NCI-H748 treated with DMSO at 0.1 percent for 48 hours (cell line): ENCODE measurements at places on chromosomes 5 and 9.

DNA sequence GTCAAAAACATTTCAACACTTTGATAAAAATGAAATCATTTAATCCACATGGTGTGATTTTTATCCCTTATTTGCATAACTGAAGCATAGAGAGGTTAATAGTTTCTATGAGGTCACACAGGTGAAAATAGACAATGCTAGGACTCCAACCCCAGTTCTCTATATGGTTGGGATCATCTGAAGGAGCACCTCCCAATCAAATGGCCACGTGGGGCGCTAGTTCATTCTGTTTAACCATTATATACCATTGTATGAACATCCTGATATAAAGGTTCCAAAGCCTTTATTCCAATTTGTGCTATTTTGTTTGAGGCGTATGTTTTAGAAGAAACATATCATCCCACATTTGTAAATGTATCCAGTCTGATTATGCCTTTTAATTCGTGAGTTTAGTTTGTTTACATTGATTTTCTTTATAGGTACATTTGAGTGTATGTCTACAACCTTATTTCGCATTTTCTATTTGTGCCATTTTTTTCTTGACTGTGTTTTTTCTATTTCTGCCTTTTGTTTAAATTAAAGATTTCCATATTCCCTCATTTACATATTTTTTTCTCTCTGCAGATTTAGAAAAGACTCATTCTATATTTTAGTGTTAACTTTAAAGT, 1092.0 kb downstream of the MAT2B start:
- DNase-seq: no peak

DNA sequence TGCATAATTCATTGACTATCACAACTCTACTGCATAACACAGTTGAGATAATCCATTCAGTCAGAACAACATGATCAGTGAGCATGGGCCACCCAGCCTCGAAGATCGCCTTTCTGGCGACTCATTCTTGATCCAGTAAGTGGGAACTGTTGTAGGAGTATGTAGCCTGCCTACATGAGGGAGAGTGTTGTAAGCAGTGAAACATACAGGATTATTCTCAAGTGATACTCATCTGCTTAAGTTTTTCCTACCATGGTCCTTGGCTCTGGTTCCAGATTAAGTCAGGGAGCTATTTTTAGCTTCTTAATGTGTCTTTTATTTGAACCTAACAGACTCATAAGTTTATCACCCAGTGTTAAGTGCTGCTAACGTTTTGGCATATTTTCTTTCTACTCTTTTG, 44.0 kb downstream of the TNPO1 start:
- DNase-seq: no peak

DNA sequence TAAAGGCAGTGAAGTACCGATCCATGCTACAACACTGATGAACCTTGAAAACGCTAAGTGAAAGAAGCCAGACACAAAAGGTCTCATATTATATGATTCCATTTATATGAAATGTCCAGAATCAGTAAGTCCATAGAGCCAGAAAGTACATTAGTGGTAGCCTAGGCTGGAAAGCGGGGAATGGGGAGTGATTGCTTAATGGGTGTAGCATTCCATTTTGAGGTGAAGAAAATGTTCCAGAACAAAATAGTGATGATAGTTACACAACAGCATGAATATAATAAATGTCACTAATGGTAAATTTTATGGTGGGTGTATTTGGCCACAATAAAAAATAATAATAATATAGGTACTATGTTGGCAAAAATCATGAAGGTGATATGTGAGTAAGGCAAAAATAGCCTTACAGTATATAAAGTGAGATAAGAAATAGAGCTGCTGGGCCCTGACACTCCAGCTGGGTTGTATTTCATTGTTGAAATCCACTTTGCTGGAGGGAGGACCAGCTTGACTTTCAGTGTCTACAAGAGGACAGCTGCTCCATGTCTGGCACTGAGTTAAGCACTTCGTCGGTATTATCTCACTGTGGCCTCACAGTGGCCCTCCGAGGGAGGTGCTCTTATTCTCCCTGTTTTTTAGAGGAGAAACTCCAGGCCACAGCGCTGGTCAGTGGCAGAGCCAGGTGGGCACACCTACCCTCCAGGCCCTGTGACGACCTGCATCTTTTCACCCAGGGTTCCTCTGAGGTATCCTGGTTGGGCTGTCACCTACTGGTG, 22.4 kb upstream of the ANGPTL2 start:
- DNase-seq: no peak

- no peak for DNase-seq
These were observed 92.6 kb downstream of the OR2K2 start for GRCh38 chr9:111237447-111237846.

- DNase-seq: no peak
These were observed 28.0 kb downstream of the ERAP2 start for GRCh38 chr5:96904054-96904931.

DNA sequence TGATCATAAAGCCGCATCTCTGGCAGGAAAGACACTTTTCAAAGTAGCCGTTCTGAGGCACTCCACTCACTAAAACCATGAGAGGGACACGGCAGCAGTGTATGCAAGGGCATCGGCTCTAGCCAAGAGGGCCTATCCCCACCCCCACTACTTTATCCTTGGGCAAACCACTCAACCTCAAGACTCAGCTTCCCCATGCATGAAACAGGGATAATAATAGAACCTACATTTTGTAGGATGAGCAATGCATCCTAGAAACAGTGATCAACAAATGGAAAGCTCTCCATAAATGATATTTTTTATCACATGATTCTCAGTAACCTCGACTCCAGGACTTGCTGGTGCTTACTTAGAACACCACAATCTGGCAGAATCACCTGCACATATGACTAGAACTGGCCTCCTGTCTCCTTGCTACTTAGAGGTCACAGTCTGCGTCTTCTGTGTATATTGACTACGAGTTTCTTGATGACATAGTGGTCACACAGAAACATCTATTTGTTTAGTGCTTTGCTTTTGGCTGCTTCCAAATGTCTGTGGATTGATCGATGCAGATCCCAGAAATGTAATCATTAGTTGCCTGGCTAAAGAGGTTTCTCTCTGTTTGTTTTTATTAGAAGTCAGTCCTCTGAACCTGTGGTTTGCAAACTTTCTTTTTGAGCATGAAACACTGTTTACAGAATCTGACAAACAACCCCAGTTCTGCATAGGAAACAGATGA, 102.1 kb downstream of the LHFPL2 start:
- DNase-seq: no peak

DNA sequence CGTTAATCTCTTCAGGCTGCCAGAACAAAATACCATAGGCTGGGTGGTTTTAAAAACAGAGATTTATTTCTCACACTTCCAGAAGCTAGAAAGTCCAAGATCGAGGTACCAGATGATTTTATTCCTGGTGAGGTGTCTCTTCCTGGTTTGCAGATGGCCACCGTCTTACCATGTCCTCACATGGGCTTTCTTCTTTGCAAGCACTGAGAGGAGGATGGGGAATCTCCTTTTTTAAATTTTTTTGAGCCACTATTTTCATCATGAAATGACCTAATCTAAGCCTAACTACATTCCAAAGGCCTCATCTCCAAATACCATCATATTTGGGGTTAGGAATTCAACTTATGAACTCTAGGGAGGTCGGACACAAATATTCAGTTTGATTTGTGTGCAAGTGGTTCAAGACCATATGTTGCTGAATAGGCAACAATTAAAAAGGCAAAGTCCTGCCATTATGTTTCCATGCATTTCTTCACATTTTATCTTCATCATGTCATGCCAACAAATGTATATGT, 371.2 kb downstream of the CDH18 start:
- no peak for DNase-seq

- no peak for DNase-seq
These were observed 1.5 kb downstream of the TTC39B start for GRCh38 chr9:15305470-15305869.

GRCh38 chr9:88646539-88647300, 111.7 kb downstream of the NXNL2 start:
- DNase-seq: no peak

- DNase-seq: no peak
These were observed 7.6 kb downstream of the FYB1 start for GRCh38 chr5:39211773-39212172.

GRCh38 chr5:170225326-170226128, 7.3 kb upstream of the C5orf58 start:
- DNase-seq: peak; percentile 61

GRCh38 chr9:96871176-96871575, 16.9 kb upstream of the ZNF782 start:
- DNase-seq: no peak

DNA sequence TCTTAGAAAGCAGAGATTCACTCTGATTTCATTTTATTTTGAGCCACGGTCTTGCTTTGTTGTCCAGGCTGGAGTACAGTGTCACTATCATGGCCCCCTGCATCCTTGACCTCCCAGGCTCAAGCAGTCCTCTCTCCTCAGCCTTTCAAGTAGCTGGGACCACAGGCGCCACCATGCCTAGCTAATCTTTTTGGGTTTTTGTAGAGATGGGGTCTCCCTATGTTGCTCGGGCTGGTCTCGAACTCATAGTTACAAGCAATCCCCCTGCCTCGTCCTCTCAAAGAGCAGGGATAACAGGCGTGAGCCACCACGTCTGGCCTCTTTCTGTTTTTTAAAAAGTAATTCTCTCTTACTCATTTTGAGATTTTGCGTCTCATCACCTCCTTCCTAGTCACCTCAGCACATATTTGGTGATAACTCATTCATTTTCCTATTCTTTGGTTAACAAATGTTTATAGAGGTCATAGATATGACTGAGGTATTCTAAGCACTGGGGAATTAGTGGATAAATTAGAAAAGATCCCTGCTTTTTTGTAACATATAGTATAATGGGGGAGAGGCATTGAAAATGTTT, 10.8 kb upstream of the DCP2 start:
- DNase-seq: no peak

- no peak for DNase-seq
These were observed 83.5 kb upstream of the RIOK2 start for GRCh38 chr5:97266576-97266975.

- DNase-seq: no peak
These were observed 53.8 kb downstream of the UBE2QL1 start for GRCh38 chr5:6502421-6502820.

- DNase-seq: no peak
These were observed 19.2 kb downstream of the FGFR4 start for GRCh38 chr5:177105691-177106476.

DNA sequence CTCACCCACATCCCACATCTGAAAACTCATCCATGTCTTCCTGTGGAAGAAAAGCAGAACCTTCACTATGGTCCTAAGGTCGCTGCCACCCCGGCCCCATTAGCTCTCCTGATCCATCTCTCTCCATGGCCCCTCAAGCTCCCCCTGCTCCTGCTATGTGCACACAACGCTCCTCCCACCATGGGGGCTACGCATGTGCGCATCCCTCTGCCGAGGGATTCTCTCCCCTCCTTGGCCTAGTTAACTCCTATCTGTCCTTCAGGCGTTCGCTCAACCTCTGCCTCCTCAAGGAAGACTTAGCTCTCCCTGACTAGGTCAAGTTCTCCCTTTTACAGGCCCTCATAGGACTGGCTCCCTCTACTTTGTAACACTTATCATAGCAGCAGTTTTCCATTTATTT, 9.8 kb downstream of the AKNA start:
- DNase-seq: no peak

DNA sequence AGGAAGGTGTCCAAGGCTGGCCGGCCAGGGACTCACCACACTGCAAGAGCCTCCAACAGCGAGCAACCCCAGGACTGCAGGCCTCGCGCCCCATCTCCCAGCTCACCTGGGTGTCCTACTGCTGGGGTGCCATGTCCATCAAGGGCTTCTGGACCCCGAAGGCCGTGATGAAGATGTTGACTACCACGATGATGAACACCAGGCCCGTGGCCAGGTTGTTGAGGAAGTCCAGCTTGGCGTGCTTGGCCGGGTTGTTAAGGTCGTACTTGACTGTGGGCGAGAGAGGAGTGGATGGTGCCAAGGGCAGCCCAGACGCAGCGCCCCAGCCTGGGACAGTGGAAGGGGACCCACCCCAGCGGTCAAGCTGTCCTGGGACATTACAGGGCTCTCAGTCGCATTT, 9.3 kb downstream of the NINJ1 start:
- DNase-seq: no peak

- DNase-seq: no peak
These were observed 70.0 kb downstream of the DMAC1 start for GRCh38 chr9:7729371-7730163.

DNA sequence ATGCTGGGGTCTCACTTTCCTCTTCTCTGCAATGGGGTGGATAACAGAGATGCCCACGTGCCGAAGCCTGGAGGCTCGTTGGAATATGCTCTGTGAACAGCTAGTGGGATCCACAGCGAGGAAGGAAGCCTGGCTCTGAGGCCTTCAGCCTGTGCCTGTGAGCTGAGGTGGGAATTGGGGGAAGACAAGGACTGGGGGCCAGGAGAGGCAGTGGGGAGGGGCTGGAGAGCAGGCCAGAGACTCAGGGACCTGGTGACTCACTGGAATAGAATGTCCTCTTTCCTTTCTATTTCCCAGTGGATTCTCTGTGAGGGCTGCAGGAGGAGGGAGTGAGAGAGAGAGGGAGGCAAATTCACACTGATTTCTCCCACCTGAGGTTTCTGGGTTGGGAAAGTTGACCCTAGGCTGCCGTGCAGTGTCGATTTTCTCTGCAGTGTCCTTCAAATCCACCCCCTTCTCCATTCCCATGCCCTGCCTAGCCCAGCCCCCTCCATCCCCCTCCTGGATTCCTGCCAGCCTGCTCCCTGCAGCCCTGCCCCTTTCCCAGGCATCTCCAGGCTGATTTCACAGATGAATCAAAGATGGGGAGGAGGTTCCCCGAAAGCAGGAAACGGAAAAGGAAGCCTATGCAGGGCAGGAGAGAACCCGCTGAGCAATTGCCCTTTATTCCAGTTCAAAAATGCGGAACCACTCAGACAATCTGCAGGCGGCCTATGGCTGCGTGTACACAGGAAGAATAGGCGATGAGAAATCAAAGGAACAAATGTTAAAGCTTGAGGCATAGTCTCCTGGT, 1.4 kb upstream of the SPAAR start:
- no peak for DNase-seq

DNA sequence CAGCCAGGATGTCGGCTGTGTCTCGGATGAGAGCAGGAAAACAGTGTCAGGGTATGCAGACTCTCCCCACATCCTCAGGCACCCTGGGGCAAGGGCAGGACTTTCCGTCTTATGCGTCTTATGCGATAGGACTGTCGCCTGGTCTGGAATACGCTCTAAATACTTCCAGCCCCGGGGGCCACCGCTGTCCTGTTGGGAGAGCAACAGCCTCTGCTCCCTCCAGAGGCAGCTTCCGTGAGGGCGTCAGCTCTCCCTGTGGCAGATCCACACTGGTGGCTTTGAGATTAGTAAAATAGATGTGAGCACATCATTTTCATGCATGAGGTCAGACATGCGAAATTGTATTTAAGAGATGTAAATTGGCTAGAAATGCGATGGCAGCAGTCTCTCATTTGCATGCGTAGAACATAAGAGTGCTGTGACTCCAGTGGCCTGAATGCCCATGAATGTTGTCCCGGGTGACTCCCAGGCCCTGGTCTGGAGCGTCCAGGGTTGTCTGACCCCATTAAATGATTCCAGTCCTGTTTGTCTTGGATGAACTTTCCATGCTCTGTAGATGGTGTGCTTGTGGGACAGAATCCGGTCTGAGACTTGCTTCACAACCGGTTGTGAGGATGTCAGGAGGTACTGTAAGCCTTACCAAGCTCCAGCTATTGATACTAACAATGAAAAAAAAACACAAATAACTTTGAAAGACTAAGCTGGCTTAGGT, 228.2 kb downstream of the SYK start:
- no peak for DNase-seq
